Forelimb muscle (tissue), 1 donor: ENCODE measurements at places on chromosomes 12 and 14.

- DNase-seq: no peak
These were observed 86.8 kb downstream of the NUAK1 start for GRCh38 chr12:106051853-106052531.

- no peak for DNase-seq
These were observed 5.9 kb upstream of the GDF11 start for GRCh38 chr12:55736780-55737580.

GRCh38 chr14:24079491-24080141 lies 8.3 kb downstream of the CPNE6 start:
- no peak for DNase-seq

DNA sequence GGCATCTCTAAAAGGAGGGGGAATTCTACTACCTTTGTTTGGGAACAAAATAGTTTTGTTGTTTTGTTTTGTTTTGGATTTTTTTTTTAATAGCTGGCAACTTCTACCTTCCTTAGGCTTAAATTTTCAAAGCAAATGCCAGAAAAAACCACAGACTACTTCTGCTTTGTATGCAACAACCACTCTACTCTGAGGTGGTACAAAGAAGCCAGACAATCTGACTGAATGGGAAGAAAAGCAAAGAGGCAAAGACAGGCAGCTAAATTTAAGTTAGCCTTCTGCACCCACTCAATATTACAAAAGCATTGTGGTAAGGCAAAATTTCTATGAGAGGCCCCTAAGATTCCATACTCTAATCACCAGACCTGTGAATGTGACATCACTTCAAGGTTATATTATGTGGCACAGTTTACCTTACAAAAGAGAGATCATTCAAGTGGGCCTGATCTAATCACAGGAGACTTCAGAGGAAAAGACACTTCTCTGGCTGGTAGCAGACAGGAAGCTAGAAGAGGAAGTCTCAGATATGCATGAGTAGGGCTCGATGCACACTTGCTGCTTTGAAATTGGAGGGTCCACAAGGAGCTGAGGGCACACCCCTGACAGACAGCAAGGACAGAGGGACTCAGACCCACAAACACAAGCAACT lies 566.6 kb downstream of the RPS29 start:
- DNase-seq: no peak

DNA sequence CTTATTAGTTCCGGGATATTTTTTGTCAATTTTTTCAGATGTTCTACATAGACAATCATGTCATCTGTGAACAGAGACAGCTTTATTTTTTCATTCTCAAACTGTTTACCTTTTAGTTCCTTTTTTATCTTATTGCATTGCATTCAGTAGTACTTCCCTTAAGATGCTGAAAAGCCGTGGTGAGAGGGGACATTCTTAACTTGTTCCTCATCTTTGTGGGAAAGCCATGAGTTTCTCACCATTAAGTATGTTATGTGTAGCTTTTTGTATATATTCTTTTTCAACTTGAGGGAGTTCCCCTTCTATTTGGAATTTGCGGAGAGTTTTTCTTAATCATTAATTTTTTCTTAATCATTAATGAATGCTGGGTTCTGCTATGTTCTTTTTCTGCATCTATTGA lies 1727.1 kb upstream of the SEL1L start:
- DNase-seq: no peak

- DNase-seq: no peak
These were observed 106.6 kb downstream of the BTG1 start for GRCh38 chr12:92039046-92039445.

DNA sequence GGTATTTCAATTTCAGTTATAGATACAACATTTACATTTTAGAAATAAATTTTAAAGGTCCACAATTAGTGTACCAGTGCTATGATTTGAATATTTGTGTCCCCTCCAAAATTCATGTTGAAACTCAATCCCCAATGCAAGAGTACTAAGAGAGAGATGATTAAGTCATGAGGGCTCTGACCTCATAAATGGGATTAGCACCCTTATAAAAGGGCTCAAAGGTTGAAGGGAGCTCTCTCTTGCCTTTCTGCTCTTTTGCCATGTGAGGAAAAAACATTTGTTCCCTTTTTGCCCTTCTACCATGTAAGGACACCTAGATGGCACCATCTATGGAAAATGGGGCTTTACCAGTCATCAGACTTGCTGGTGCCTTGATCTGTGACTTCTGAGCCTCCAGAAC lies 25.8 kb upstream of the CNOT2 start:
- DNase-seq: no peak

GRCh38 chr12:109542014-109542413 lies 31.3 kb downstream of the MMAB start:
- no peak for DNase-seq

- DNase-seq: no peak
These were observed 98.3 kb downstream of the LRRC74A start for GRCh38 chr14:76924371-76925096.

DNA sequence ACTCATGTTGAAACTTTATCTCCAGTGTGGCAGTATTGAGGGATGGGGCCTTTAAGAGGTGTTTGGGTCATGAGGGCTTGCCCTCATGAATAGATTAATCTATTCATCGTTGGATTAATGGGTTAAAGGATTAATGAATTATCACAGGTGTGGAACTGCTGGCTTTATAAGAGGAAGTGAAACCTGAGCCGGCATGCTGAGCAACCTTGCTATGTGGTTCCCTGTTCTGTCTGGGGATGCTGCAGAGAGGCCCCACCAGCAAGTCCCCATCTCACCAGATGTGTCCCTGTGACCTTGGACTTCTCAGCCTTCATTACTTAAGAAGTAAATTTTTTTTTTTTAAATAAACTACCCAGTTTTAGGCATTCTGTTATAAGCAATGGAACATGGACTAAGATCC lies 109.6 kb downstream of the DYRK2 start:
- DNase-seq: no peak

- no peak for DNase-seq
These were observed 163.8 kb downstream of the RASSF9 start for GRCh38 chr12:85672436-85672835.

- no peak for DNase-seq
These were observed 101.0 kb downstream of the PDE3A start for GRCh38 chr12:20469300-20469699.

- no peak for DNase-seq
These were observed 219.1 kb downstream of the ESR2 start for GRCh38 chr14:64074961-64075612.

GRCh38 chr14:63881926-63882325 lies 29.1 kb downstream of the SYNE2 start:
- no peak for DNase-seq

- DNase-seq: no peak
These were observed 24.0 kb downstream of the TCTN1 start for GRCh38 chr12:110637869-110638441.

- no peak for DNase-seq
These were observed 66.6 kb downstream of the MON2 start for GRCh38 chr12:62533087-62533754.

DNA sequence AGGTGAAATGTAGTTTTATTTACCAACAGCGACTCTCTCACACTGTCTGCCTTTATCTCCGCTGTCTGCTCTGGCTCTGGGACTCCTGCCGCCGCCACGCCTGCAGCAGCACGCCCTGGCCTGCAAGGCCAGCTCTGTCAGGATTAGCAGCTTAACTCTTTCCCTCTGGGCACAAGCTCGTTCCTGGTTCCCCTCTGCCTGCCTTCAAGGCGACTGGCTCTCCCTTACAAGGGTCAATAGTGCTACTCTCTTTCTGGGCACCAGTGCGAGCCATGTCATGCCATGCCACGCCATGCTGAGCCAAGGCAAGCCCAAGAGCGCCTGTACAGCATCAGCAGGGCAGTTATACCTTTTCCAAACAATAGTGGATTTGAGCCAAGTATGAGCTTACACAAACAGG lies 3.6 kb upstream of the CLEC2B start:
- no peak for DNase-seq

DNA sequence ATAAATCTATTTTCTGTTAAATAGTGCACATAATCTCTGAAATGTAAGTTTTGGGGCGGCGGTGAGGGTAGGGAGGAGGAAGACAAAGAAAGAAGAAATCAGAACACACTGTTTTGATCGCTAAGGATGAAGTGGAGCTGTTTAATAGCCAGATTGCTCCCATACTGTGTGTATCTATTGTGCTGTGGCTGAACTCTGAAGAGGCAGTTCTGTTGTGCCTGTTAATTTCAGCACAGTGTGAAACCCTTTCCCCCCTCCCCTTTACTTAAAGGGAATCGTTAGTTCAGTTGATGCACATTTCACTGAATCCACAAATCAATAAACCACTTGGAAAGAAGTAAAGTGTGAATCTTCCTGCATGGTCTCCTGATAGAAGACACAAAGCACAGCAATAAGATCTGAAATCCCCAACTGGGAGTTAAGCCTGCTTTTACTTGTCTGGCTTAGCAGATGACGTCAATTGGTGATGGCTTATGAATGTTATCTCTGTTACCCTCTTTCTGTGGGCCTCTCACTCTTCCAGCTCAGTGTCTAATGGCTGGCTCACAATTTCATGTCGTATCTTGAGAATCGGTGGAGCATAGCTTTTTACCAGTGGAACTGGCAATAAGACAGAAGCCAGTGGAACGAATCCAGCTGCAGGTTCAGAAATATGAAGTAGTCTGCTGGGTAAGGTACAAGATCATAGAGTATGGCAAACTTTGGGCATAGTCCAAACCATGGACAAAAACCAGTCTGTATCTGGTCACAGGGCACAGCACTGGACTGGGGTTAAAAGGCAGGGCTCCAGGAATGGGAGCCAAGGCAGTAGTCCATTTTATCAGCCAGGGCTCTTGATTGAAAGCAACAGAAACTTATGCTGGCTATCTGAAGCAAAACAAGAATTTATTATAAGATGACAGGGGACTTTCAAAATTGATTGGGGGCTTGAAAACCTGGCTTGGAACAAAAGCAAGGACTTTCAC lies 413.5 kb upstream of the SEL1L start:
- no peak for DNase-seq

DNA sequence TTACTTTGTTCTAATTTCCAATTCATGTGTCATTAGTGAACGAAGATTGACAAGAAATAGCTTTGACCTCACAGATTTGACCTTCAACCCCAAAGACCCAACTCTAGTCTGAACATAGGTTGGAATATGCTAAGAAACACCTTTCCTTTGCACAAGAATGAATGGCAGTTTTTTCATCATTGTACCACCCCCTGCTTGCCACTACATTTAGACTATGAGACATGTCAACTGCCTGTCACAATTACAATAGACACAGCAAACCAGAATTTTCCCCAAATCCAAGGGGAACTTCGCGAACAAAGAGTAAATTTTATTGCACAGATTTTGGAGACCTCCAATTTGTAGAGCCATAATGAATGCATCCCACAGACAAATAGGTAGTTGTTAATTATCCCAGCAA lies 535.4 kb downstream of the PRKD1 start:
- no peak for DNase-seq

DNA sequence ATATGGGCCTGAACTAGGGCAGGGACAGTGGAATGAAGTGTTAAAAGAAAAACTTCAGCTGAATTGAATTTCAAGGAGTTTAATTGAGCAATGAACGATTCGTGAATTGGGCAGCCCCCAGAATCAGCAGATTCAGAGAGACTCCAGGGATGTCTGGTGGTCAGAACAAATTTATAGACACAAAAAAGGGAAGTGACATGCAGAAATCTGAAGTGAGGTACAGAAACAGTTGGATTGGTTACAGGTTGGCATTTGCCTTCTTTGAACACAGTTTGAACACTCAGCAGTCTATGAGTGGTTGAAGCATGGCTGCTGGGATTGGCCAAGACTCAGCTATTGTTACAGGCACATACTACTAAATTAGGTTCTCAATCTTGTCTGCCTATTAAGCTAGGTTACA lies 9.7 kb upstream of the TBPL2 start:
- DNase-seq: no peak

GRCh38 chr12:65602610-65603295 lies 221.5 kb upstream of the HMGA2 start:
- peak; percentile 62 for DNase-seq

DNA sequence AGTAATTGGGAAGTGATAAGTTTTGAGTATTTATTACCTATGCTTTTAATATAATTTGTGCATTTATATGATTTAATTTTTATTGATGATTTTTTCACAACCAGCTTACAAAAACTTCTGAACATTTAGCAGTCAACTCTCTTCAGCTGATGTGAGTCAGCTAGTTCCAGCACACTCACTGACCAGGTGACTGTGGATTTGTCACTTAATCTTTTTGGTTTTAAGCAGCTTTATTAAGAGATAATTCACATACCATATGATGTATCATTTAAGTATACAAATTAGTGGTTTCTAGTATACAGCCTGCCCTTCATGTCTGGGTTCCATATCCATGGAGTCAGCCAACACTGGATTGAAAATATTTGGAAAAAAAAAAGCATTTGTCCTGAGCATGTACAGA lies 103.5 kb downstream of the SYNE2 start:
- DNase-seq: no peak

- DNase-seq: no peak
These were observed 35.5 kb downstream of the CACNA2D4 start for GRCh38 chr12:1882850-1883470.

- DNase-seq: no peak
These were observed 18.1 kb downstream of the RFC5 start for GRCh38 chr12:118034429-118035189.

DNA sequence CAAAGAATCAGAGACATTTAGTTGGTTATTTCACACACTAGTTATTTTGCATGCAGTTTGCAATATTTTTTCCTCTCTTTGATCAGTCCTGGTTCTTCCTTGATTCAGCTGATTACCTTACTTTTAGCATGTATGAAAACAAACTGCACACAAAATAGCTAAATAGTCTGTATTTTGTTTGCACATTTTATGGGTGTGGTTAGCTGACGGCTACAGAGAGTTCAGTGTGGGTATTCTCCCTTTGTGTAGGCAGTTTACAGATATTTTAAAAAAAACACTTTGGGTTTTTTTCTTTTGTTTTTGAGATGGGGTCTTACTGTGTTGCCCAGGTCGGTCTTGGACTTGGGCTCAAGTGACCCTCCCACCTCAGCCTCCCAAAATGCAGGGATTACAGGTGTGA lies 28.5 kb downstream of the TOGARAM1 start:
- no peak for DNase-seq

- DNase-seq: no peak
These were observed 148.3 kb downstream of the PHLDA1 start for GRCh38 chr12:75883241-75883640.

DNA sequence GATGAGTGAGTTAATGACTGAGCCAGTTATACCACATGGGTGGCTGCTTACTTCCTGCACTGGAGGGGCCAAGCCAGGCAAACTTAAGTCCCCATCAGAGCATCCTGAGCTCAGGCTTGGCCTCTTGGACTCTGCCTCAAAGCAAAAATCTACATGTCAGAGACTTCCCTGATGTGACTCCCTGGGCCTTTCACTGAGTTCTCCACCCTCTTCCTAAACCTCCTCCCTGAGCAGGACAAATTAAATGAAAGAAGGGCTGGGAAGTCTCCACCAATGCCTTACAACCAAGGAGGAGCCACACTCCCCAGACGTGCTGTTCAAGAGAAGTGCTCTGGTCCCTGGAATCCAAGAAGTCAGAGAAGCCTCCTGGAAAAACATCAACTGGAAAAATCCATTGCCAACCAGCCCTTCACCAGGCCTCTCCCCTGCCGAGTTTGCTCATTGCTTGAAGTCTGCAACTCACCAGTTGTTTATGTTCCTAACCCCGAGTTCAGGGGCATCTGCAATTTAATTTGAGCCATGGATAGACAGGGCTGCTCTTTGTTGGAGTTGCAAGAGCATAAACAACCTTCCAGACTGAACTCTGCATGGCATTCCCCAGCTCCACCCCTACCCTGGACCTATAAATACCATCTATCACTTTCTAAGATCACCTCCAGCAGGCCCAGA lies 160.5 kb downstream of the ANO2 start:
- DNase-seq: no peak
